Hematopoietic multipotent progenitor cell treated with erythropoietin and hydrocortisone succinate and interleukin-3 and kit ligand, for 6 days (in vitro differentiated cells): ENCODE measurements at places on chromosomes 2 and 18.

DNA sequence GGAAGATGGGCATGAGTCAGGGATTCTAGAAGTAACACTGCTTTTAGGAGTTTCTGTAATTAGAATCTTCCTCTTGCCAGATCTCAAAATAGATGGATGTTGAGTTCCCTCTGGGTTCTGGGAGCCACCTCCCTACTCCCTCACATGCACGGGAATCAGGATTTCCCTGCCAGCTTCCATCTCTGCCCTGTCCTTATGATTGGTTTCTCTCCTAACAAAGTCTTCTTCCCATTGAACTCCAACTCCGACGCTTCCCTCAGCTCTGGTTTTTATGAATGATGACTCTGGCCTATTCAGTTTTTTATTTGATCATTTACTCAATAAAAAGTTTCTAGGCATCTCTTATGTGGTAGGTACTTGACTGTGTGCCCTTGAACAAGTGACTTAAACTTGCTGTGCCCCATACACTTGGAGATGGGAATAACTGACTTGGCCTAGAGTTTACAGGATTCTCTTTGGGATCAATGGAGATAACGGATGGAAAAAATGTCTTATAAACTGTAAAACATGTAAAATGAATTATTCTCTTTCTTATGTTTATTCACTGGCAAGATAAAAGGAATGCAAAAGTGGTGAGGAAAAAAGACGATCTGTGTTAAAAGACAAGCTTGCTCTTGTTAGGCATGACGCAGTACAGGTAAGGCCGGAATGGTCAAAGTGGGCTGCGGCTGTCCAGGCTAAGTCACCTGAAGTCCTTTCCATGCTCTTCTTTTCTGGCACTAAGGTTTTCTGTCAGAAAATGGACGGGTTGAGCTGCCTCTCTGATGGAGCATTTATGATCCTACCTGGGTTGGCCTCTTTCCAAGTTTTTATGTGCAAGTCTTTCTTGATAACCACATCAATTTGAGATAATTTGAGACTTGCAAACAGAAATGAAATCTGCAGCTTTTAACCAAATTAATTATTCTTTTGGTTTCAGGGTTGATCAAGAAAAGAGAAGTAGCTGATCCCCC is 199.6 kb downstream of the MYCN start:
- DNase-seq, result no peak

GRCh38 chr18:42508683-42509296 is 553.8 kb downstream of the PIK3C3 start:
- DNase-seq, result no peak

DNA sequence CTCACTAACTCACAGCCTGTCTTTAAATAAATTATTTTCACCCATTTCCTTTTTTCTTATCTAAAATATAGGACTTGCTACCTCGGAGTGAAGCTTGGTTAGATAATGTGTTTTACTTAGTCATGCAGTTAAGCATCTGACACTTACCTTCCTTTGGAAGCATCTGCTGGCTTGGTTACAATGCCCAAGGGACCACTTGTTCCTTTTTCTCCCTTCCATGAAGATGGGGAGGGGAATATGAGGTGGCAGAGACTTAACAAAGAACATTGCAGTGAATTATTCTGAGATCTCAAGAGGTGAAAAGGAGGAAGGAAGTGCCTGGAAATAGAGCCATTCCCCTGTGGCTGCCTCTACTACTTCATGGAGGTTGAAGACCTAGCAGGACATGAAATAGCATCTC is 145.4 kb upstream of the FOSL2 start:
- DNase-seq, result no peak

DNA sequence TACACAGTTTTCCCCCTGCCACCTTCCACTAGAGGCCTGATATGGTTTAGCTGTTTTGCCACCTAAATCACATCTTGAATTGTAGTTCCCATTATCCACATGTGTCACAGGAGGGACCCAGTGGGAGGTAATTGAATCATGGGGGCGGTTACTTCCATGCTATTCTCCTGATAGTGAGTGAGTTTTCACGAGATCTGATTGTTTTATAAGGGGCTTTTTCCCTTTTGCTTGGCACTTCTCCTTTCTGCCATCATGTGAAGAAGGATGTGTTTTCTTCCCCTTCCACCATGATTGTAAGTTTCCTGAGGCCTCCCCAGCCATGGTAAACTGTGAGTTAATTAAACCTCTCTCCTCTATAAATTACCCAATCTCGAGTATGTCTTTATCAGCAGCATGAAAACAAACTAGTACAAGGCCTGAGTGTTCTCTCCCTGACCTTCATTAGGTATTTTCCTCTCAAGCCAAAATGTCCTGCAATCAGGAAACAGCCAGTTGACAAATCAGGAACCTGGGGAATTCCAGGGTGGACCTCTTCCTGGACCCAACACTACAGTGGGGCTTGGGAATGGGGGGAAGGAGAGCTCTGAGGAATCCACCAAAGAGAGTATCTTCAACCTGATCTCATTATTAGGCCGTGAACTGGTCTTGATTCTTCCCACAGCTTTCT is 129.9 kb downstream of the TXNL1 start:
- DNase-seq, result no peak

GRCh38 chr2:211503856-211504255 is 947.5 kb downstream of the CPS1 start:
- DNase-seq, result peak; percentile 4

DNA sequence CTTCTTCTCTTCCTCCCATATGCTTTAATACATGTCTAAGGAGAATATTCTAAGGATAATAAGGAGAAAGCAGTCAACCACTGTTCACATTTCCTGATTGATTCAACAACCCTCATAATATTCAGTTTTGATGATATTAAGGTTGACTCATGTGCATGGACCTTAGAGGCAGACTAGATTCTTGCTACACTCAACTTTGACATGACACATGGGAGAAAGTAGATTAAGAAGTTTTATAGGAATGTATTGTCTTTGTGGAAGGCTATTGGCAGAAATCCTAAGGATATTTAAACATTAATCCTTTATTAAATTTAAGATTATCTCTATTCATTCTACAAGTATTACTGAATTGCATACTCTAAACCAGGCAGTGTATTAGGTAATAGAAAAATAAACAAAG is 309.1 kb upstream of the CYRIA start:
- no peak for DNase-seq

- DNase-seq, result no peak
These were observed 17.2 kb downstream of the SULT1C2 start for GRCh38 chr2:108305901-108306300.

GRCh38 chr2:154449951-154450658 is 248.4 kb upstream of the KCNJ3 start:
- no peak for DNase-seq

- peak; percentile 53 for DNase-seq
These were observed 866 bp downstream of the CRIM1 start for GRCh38 chr2:36356298-36356989.

- peak; percentile 80 for DNase-seq
These were observed 51.3 kb downstream of the ACSL3 start for GRCh38 chr2:222912117-222912516.

DNA sequence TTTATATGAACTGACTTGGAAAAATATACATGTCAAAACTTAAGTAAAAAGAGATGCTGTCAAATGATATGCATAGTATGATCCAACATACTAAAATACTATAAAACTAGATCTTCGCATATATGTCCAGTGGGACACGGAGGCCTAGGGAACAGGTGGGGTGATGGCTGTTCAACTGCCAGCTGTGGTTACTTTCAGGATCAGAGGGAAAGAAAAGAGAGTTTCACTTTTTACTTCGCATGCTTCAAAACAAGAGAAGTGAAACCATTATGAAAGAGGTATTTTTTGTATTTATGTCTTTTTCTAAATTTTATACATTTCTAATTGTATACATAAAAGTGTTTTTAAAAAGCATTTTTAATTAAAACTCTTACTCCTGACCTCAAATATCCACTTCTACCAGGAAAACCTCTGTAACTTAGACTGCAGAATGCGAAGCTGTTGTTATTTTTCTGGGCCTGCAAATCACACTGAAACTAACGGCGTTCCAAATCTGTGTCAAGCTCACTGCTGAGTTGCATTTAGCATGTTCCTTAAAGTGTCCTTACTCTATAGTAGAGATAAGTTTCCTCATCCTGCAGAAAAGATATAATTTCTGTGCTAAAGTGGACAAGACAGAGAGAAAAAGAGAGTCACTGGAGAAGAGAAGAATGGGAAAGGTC is 97.8 kb upstream of the SLC35G4 start:
- DNase-seq, result no peak

DNA sequence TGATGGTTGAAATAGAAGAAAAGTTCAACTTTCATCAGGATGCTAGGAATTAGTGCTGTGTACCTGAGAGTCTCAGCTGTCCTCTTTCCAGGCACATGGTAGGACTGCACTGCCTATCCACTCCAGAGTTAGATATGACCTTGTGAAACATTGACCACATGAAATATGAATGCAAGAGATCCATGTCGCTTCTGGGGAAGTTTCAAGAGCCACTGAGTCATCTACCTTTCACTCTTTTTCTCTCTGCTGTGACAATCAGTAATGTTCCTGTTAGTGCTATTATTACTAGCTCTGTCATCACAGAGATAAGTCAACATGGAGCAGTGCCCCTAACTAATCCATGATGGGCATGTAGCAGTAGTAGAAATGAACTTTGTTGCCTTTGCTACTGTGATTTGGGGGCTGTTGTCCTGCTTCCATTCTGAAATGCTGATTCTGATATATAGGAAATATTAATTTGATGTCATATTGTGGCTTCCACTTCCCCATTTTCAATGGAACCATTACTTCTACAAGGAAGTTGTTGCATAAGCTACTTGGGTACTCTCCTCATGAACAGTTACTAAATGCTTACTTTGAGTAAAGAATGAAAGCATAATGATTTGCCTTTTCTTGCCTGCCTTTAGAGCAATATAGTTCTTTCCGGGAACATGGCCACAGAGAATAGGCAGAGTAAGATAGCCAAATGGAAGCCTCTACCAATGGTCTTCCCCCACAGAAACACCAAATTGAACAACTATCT is 192.8 kb upstream of the ZNF521 start:
- peak; percentile 40 for DNase-seq

- DNase-seq, result no peak
These were observed 216.3 kb downstream of the LDLRAD4 start for GRCh38 chr18:13434854-13435253.

GRCh38 chr2:13558368-13558767 is 841.6 kb downstream of the TRIB2 start:
- no peak for DNase-seq

GRCh38 chr2:164913640-164914350 is 41.5 kb downstream of the SLC38A11 start:
- peak; percentile 85 for DNase-seq

- DNase-seq, result no peak
These were observed 227.2 kb downstream of the PHLPP1 start for GRCh38 chr18:62942578-62942977.

DNA sequence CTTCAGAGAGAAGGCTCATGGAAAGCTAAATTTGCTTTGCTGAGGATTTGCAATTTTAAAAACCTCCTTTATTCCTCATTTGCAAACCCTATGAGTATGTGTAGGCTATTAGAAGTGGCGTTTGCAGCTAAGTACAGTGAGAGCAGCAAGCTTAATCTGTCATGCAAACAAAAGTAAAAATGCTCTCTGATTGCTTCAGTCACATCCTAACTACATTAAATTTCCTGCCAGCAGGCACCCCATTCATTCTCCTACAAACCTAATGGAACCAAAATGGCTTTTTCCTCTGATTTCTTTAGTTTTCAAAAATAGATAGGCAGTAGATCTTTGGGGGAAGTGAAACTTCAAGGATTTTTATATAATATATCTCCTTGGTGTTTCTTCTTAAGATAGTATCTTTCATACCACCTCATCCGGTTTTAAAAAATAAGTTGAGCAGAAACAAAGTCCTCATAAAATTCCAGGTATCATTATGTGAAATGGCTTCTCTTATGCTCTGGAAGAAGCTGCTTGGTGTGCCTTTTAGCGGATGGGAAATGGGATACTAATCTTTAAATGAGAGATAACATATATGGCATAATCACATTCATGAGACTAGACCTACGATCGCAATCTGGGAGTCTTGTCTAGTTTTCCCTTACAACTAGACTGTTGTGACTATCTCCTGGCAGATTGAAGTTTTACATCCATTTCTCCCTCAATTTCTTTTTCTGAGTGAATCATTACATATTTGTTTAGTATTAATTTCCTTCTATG is 49.1 kb downstream of the CLIP4 start:
- DNase-seq, result no peak

- peak; percentile 82 for DNase-seq
These were observed 18.6 kb upstream of the MRPL19 start for GRCh38 chr2:75627902-75628504.

DNA sequence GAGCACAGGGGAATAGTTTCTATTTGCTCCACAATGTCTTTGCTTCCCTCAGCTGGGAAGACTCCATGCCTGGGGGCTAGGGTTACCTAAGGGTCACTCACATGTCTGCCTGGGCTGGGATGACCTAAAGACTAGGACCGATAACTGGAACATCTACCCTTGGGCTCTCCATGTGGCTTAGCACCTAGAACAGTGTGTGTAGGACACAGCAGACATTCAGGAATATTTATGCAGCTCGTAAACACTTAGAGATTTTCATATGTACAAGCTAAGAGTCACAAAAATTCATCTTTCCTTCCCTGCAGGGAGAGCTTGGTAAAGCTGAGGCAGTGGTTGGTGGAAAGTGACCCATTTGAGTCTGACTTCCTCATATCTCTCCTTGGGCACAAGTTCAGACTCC is 55.8 kb downstream of the FBLN7 start:
- no peak for DNase-seq

DNA sequence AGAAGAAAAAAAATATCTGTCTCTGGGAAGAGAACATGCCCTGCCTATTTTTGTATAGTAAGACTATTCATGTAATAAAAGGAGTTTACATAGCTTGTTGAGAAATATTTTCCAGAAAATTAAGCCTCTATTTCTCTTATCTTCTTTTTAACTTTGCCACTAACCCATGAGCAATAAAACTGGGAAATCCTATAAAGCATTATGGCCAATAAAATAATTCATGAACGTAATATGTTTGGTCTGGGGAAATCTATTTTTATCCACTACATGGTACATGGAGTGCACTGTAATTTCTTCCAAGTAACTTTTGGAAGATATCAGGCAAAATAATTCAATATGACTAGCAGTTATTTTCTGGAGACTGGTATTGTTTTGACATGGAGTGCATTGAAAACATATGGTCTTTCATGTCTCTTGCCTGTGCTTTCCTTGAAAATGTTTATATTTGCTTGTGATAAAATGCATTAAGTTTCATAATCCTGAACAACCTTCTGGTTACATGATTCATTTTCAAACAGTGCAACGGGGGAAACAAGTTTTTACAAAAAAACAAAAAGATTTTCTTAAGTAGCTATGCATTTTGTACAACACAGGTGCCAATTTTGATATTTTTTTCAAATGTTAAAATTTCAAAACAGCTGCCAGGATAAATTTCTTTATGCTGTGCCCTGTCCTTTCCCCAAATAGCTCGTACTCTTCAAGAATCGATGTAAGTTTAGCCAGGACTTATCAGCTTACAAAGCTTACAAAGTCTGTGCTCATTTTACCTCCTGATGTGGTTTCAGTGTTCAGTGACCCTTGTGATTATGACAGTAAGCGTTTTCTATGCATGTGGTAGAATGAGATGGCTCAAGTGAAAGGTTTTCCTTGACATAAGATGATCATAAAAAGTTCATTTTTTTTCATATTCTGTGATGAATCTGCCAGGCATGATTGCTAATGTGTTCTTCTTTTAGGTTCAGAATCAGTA is 194.5 kb downstream of the UBE2E3 start:
- DNase-seq, result no peak

GRCh38 chr2:48306409-48307284 is 223.3 kb upstream of the STON1 start:
- no peak for DNase-seq
